H7 (cell line): ENCODE measurements at places on chromosomes 7 and 10.

- DNase-seq, result no peak
Measured at GRCh38 chr10:5493691-5494090, 5.7 kb downstream of the CALML5 start.

GRCh38 chr7:36055207-36055606 lies 97.8 kb upstream of the EEPD1 start:
- DNase-seq, result no peak

DNA sequence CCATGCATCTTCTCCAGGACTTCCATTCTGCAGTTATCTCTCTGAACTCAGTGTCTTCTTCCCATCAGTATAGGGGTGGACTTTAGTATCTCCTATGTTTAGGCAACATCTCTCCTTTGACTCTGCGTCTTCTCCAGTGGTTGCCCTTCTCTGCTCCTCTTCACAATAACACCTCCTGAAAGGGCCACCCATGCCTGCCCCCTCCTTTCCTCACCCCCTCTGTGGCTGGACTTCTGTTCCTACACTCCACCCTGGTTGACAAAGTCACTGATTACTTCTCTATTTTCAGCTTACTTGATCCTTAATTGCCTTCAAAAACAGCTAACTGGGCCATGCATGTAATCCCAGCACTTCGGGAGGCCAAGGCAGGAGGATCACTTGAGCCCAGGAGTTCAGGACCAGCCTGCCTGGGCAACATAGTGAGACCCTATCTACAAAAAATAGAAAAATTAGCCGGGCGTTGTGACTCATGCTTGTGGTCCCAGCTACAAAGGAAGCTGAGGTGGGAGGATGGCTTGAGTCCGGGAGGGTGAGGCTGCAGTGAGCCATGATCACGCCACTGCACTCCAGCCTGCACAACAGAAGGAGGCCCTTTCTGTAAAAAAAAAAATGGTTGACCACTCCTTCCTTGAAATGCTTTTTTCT lies 13.7 kb downstream of the SRGN start:
- no peak for DNase-seq

- DNase-seq, result peak; percentile 78
Measured at GRCh38 chr10:7260412-7260900, 150.4 kb downstream of the SFMBT2 start.

DNA sequence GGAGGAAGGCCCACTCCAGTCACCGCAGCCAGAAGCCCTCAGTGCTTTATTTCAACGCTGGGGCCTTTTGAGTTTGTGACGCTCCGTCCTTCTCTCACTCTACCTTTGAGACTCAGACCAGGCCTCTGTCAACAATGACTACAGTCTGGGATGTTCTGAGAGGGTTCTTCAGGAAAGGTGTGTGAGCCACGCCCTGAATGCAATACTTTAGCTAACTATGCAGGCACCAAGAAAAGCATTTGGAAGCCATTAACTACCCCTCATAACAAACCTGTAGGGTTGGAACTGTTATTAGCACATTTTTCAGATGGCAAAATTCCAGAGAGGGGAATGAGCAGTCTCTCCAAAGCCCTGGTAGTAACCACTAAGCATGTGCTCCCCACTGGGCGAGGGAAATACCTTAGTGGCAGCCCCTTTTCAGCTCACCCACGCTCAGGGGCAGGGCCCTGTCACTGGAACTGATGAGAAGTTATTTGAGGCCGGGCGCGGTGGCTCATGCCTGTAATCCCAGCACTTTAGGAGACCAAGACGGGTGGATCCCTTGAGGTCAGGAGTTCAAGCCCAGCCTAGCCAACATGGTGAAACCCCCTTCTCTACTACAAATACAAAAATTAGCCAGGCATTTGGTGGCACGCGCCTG lies 5.7 kb upstream of the ARPC1B start:
- DNase-seq, result no peak

GRCh38 chr10:64880546-64880945 lies 1359.3 kb downstream of the REEP3 start:
- no peak for DNase-seq

DNA sequence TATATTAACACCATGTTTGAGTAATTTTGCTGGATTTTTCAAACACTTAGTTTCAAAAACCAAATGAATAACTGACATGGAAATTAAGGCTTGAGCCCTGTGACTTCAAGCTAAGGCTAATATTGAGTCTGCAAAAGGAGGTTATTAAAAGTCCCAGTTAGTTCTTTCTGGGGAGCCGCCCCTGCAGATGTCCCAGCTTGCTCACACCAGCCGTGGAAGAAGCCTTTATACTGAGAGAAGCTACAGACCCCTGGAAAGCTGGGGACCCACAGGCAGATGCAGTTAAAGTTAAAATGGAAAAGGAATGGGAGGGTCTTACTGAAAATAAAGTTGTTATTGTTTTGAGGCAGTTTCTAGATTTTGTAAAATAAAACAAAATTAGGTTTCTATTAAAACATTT lies 18.5 kb upstream of the ZNF680 start:
- no peak for DNase-seq

GRCh38 chr7:37751096-37751495 lies 67.5 kb downstream of the GPR141 start:
- DNase-seq, result no peak

GRCh38 chr7:86372262-86372661 lies 271.4 kb upstream of the GRM3 start:
- DNase-seq, result no peak

- DNase-seq, result no peak
Measured at GRCh38 chr7:117863618-117864017, 9.6 kb downstream of the CTTNBP2 start.

GRCh38 chr10:15504101-15504840 lies 133.2 kb upstream of the FAM171A1 start:
- no peak for DNase-seq

GRCh38 chr7:41030673-41031072 lies 672.2 kb downstream of the INHBA start:
- DNase-seq, result no peak

DNA sequence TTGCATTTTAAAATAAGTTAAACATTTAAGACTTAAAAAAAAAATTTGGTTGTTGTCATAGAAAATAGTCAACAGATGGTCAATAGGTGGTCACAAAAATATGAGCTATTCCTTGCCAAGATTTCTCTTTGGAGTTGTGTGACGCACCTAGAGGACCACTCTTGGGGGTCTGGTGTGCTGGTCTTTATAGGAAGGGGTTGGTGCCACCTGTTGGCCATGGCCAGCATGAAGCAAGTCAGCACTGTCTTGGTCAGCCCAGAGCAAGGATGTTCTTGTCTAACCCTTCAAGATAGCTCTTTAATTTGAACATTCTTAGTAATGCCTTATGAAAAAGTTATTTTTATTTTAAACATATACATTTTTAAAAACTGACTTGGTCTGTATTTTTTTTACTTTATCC lies 267.9 kb upstream of the CNTNAP2 start:
- peak; percentile 40 for DNase-seq

DNA sequence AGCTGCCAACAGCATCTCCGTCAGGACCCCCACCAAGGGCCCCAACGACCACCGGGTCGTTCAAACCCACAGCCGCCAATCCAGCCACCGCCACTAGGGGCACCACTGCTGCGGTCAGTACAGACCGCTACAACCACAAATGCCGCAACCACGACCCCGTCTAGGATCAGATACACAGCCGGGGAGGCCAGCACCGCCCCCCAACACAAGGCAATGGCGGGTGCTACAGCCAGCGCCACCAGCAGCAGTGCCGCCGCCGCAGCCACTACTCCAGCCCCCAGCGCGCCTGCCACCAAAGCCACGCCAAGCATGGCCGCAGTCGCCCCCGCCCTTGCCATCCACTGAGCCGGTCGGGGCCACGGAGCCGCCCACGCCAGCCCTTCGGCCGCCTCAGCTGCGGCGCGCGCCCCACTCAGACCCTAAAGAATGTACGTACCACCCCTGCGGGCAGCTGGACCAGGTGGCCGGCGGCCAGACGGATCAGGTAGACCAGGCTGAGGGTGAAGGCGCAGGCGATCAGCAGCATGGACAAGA lies 473 bp downstream of the CYP51A1 start:
- DNase-seq, result peak; percentile 87

- peak; percentile 67 for DNase-seq
Measured at GRCh38 chr7:77799078-77799964, 748 bp downstream of the PHTF2 start.

DNA sequence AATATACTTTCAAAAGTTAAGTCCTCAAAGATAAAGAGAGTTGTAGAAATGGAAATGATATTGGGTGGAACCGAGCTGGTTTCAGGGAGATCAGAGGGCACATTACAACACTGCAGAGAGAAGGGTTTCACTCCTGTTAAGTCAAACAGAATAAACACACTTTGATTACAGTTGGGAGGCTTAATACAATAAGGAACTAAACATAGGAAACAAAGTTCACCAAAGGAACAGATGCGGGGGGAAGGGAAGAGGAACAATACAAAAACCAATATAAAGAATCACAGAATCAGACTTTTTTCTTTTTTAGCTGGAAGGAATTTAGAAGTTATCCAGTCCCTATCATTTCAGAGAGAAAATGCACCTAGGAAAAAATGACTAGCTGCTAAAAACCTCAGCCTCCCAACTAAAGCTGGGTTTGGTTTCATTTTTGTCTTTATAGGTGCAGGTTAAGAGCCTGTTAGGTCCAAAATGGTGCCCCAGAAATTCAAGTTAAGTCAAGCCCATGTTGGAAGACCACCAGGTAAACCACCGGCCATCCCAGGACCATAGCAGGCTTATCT lies 81.9 kb downstream of the DNMBP start:
- no peak for DNase-seq

DNA sequence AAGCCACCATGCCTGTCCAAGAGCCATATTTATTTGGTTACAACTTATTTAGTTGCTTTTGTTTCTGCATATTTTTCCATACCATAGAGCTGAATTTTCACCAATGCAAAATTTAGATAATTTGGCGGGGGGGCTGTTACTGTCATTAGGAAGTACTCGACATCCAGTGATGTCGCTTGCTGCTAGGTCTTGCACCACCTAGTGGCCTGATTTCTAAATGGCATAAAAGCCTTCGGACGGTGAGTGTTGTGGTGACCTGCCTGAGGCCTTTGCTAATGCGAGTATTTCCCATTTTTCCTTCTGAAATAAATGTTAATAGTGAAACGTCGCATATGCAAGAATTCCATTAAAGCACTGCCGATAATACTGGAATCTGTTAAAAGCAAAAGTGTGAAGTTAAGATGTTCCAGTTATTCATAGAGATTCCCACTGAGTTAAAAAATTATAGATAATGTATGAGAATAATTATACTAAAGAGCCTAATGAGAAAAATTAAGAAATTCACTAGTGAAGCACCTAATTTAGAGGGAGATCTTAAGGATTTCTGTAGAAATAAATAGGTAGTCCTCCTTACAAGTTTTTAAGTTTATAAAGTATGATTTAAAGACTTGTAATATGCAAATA lies 86.1 kb upstream of the DNAJB6 start:
- DNase-seq, result peak; percentile 76

- no peak for DNase-seq
Measured at GRCh38 chr7:39651265-39651664, 27.9 kb downstream of the RALA start.

DNA sequence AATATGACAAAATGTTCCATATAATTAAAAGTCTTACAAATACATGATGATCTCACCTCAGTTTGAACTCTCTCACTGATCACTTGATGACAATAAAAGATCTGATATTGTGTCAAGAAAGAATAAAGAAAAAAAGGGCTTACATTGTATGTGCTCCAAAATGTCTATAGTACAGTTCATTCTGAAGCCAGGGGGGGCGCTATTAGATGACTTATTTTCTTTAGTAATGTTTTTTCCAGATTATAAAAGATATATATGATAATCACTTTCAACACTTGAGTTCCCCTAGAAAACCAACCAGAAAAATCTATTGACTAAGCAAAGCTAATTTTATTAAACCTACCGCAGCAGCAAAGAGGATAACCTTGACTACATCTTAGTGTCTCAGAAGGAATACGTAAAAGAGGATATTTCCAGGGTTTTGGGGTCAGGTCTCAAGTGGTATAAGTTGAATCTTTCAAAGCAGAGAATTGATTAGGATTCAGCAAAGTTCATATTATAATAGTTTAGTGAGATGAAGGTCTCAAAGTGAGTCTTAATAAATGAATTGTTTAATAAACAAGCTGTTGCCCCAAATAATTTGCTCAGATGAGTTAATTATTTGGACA lies 55.8 kb downstream of the PTN start:
- no peak for DNase-seq

- DNase-seq, result no peak
Measured at GRCh38 chr7:145030754-145031153, 194.9 kb upstream of the TPK1 start.

DNA sequence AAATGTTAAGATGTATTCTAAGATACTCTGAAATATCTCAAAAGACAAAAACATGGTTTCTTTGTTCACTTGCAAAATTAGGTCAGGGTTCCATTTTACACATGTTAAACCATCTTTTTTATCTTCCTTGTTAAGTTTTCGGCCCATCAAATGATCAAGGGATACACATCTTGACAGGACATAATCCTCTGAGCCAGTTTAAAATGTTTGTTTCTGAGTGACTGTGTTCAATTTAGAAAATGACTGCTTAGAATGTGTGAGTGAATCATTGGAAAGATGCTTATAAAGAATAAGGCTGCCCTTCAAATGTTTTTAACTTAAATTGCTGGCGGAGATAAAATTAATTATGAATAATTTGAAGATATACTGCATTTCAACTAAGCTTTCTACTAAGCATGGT lies 95.9 kb upstream of the SLC26A5 start:
- DNase-seq, result no peak

DNA sequence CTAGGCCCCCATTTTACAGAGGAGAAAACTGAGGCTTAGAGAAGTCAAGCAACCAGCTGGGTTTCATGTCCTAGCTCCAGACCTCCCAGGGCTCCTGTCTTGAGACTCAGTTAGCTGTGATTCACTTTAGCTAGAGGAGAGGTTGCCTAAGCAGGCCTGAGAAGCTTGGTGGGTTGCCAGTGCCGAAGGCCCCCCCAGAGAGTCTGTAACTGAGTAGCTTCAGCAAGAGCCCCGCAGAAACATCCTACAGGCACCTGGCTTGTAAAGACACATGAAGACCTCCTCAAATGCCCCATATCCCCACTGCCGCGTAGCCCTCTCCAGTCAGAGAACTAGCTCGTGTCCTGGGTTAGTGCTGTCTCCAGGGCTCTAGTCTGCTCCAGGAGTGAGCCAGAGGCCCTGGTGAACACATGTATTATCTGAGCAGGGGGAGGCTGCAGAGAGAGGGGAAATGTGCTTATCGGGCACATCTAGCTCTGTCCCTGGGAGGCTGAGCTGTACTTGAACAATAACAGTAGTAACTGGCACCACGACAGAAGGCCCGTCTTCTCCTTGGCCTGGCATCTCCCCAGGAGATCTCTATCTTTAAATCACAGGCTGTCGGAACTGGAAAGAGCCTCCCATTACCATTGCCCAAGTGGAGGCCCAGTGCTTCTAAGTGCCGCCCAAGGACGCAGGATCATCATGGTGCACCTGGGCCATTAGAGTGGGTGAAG lies 28.9 kb downstream of the UNC5B start:
- no peak for DNase-seq

- DNase-seq, result no peak
Measured at GRCh38 chr10:58348571-58349033, 13.8 kb downstream of the UBE2D1 start.

GRCh38 chr10:113073549-113074189 lies 123.6 kb downstream of the TCF7L2 start:
- DNase-seq, result peak; percentile 59

DNA sequence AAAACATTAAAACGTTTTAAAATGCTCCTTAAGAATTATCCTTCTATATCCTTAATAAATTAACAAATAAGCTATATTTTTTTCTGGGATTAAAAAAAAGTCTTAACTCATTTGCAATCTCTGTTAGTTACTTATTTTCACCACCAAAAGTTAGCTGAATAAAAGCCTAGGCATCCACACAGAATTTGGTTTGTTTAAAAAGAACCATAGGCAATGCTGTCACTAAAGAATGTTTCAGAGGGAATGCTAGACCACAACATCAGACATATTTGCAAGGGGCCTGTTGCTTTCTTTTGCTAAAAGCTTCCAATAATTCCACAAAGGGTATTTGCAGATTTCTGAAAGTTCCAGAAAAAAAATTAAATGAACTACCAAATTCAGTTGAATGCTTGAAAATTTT lies 244.2 kb downstream of the POU6F2 start:
- no peak for DNase-seq
